Activated CD4-positive, alpha-beta T cell treated with anti-CD3 and anti-CD28 coated beads, Interleukin-2, amount 10 ng/mL, durations not matched to agents 24 days and 14 days (primary cell): ENCODE measurements at places on chromosomes 6 and 20.

GRCh38 chr6:146785001-146785585 lies 186.3 kb downstream of the ADGB start:
- no peak overlapping the region for H3K4me3 ChIP-seq

DNA sequence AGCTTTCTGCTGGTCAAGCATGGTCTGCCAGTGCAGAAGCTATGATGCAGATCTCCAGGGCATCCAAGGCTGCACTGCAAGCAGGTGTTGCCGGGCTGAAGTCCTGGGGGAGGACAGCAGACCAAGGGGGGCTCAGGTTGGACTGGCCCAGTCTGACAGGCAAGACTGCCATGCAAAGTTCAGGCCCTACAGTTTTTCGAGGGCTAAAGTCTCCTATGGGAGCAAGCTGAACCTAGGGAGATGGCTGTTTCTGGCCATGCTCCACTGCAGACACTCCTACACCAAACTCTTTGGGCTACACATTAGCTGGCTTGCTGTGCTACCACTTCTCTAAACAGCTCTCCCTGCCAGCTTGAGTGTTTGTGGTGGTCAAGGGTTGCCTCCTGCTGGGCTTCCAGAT lies 130.0 kb upstream of the SYNCRIP start:
- no peak overlapping the region for H3K4me3 ChIP-seq
- no peaks in the 10 kb centered on the region for H3K4me1 ChIP-seq
- peaks cover 2% of the 10 kb centered on the region for H3K27me3 ChIP-seq
- DNase-seq = no peak
- no peak overlapping the region for H3K27ac ChIP-seq

GRCh38 chr6:88163616-88164015 lies 2.5 kb downstream of the CNR1 start:
- DNase-seq = no peak
- peaks cover 2% of the 10 kb centered on the region for H3K36me3 ChIP-seq
- H3K4me3 ChIP-seq = no peak overlapping the region
- peaks cover 9% of the 10 kb centered on the region for H3K4me1 ChIP-seq

- no peaks in the 10 kb centered on the region for H3K27me3 ChIP-seq
- H3K4me3 ChIP-seq = peak overlapping the region; percentile 73
- peak overlapping the region; percentile 92 for H3K27ac ChIP-seq
- peak; percentile 84 for DNase-seq
- peaks cover 16% of the 10 kb centered on the region for H3K36me3 ChIP-seq
- peaks cover 39% of the 10 kb centered on the region for H3K4me1 ChIP-seq
These were observed 223.3 kb downstream of the TMEM242 start for GRCh38 chr6:157099912-157100593.

- no peaks in the 10 kb centered on the region for H3K27me3 ChIP-seq
- DNase-seq = peak; percentile 65
- H3K4me1 ChIP-seq = peaks cover 43% of the 10 kb centered on the region
- H3K27ac ChIP-seq = peak overlapping the region; percentile 82
- peaks cover 4% of the 10 kb centered on the region for H3K36me3 ChIP-seq
- H3K4me3 ChIP-seq = peak overlapping the region; percentile 70
These were observed 85.8 kb downstream of the LYRM4 start for GRCh38 chr6:5174756-5175549.

DNA sequence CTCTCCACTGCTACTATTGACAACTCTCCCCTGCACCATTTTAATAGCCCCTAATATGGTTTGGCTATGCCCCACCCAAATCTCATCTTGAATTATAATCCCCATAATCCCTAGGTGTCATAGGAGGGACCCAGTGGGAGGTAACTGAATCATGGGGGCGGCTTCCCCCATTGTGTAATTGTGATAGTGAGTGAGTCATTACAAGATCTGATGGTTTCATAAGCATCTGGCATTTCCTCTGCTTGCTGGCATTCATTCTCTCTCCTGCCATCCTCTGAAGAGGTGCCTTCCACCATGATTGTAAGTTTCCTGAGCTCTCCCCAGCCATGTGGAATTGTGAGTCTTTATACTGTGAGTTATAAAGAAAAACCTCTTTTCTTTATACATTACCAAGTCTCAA lies 74.1 kb upstream of the TCF21 start:
- no peak for DNase-seq
- no peaks in the 10 kb centered on the region for H3K4me1 ChIP-seq
- no peak overlapping the region for H3K4me3 ChIP-seq
- no peaks in the 10 kb centered on the region for H3K36me3 ChIP-seq

DNA sequence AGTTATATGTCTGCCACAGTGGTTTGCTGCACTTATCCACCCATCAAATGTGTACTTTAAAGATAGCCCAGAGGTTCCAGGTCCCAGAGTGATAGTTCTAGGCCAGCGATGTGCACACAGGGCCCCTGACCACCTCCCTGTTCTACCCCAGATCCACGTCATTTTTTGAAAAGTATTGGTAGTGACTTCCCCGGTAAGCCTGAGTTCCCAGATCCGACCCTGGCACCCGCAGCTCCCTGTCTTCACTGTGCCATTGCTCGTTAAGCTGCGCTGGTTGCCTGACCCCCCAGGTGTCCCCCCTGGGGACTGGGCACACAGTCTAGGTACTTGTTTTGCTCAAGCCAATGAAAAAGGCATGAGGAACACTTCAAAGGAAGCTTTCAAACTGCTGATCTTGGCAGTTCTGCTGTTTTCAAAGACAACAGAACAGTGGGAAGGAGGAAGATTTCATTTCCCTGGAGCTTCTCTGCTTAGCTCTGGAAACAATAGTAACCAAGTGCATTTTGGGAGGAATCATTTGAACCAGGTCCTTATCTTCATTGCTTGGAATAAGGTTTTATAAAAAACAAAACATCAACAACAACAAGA lies 116.3 kb upstream of the TAB2 start:
- H3K4me1 ChIP-seq = peaks cover 19% of the 10 kb centered on the region
- DNase-seq = no peak
- peaks cover 72% of the 10 kb centered on the region for H3K36me3 ChIP-seq
- H3K4me3 ChIP-seq = no peak overlapping the region
- H3K27ac ChIP-seq = no peak overlapping the region

DNA sequence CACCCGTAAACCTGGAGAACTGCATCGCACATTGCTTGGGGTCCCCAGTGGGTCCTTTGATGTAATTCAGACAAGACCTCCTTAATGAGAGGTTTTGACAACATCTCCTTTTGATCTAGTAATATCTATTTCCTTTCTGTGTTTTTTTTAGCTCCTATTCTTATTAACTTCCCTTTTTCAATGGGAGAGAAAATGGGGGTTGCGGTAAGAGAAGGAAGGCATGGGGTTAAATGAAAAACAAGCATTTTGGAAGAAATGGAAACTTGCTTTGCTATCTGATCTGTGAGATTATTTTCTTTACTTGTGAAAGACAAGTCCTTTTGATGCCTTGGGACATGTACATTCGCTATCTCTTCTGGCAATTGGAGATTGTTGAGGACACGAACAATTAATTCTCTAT lies 418.6 kb upstream of the MAN1A1 start:
- no peaks in the 10 kb centered on the region for H3K4me1 ChIP-seq
- H3K27me3 ChIP-seq = peaks cover 5% of the 10 kb centered on the region

- peaks cover 14% of the 10 kb centered on the region for H3K4me1 ChIP-seq
- H3K4me3 ChIP-seq = no peak overlapping the region
- DNase-seq = no peak
- H3K27ac ChIP-seq = no peak overlapping the region
- H3K36me3 ChIP-seq = peaks cover 64% of the 10 kb centered on the region
- no peaks in the 10 kb centered on the region for H3K27me3 ChIP-seq
These were observed 54.0 kb downstream of the STK4 start for GRCh38 chr20:45020236-45020886.

- peaks cover 8% of the 10 kb centered on the region for H3K27me3 ChIP-seq
- H3K4me1 ChIP-seq = peaks cover 37% of the 10 kb centered on the region
- H3K27ac ChIP-seq = no peak overlapping the region
- no peak overlapping the region for H3K4me3 ChIP-seq
- no peak for DNase-seq
- no peaks in the 10 kb centered on the region for H3K36me3 ChIP-seq
These were observed 540.5 kb downstream of the CD83 start for GRCh38 chr6:14658030-14658429.

DNA sequence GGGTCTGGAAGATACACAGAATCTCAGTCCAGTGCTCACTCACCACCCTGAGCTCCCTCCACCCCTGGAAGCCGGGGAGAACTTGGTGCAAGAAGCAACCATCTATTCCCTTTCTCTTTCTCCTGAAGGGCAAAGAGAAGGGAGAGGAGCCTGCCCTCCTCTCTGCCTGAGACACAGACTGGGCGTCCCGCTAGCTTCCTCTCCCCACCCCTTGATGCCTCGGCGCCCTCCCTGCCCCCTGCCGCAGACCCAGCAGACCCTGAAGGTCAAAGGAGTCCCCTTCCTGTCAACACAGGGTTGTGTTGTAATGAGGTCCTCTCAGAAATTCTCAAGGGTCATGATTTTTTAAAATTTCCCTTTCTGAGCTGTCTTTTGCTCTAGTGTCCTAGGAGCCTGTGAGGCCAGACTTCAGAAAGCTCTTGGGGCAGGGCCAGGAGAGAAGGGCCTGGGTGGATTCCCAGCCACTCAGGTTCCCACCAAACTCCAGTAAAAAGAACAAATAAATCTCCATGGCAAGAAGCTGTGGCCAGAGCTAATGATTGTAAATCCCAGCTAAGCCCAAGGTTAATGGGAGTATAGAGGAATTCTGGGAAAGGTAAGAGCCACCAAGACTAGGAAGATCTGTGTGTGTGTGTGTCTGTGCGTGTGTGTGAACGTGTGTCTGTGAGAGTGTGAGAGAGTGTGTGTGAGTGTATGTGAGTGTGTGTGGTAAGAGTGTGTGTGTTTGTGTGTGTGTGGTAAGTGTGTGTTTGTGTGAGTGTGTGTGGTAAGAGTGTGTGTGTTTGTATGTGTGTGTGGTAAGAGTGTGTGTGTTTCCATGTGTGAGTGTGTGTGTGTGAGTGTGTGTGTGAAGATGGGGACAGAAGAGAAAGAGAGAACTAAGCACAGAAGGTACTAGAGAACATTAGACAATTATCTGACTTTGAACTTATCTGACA lies 1.1 kb upstream of the JPH2 start:
- no peaks in the 10 kb centered on the region for H3K36me3 ChIP-seq
- H3K4me3 ChIP-seq = peak overlapping the region; percentile 50
- H3K27me3 ChIP-seq = peaks cover 45% of the 10 kb centered on the region
- no peak overlapping the region for H3K27ac ChIP-seq
- DNase-seq = no peak

DNA sequence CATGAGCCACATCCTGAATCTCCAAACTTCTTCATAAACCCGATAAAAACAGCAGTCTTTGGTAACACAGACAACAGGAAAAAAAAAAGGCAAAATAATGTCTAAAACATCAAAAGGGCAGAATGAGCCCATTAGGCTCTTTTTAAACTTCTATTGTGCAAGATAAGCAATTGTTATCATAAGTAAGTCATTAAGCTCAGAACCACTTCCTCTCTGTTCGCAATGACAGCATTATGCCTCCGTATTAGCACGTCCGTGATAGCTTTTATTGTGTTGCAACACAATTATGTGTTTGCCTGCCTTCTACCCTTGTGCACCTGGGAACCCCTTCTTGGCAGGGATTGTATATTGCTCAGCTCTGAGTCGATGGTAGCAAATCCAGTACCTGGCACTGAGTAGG lies 147.1 kb downstream of the LRFN2 start:
- no peak overlapping the region for H3K4me3 ChIP-seq
- peaks cover 2% of the 10 kb centered on the region for H3K27me3 ChIP-seq
- no peak for DNase-seq
- H3K27ac ChIP-seq = no peak overlapping the region
- peaks cover 29% of the 10 kb centered on the region for H3K4me1 ChIP-seq
- H3K36me3 ChIP-seq = no peaks in the 10 kb centered on the region

DNA sequence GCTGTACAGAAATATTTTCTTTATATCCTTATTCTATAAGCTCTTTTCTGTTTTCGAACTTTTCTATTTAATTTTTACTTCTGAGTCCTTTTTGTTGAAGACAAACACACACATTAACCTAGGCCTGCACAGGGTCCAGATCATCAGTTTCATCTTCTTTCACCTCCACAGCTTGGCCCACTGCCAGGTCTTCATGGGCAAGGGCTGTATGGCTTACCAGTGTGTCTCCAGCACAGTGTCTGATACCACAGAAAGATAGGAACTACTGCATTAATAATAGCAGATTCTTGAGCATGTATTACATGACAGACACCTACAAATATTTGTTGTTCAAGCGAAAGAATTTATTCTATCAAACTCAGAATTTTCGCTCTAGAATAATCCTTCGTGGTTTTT lies 24.4 kb downstream of the QKI start:
- H3K4me1 ChIP-seq = peaks cover 20% of the 10 kb centered on the region
- no peak for DNase-seq
- no peak overlapping the region for H3K4me3 ChIP-seq
- H3K36me3 ChIP-seq = no peaks in the 10 kb centered on the region

- H3K27ac ChIP-seq = peak overlapping the region; percentile 88
- no peaks in the 10 kb centered on the region for H3K27me3 ChIP-seq
- H3K4me3 ChIP-seq = peak overlapping the region; percentile 61
- peaks cover 49% of the 10 kb centered on the region for H3K4me1 ChIP-seq
- H3K36me3 ChIP-seq = no peaks in the 10 kb centered on the region
- DNase-seq = peak; percentile 77
These were observed 68.1 kb upstream of the CEP85L start for GRCh38 chr6:118719351-118720124.

DNA sequence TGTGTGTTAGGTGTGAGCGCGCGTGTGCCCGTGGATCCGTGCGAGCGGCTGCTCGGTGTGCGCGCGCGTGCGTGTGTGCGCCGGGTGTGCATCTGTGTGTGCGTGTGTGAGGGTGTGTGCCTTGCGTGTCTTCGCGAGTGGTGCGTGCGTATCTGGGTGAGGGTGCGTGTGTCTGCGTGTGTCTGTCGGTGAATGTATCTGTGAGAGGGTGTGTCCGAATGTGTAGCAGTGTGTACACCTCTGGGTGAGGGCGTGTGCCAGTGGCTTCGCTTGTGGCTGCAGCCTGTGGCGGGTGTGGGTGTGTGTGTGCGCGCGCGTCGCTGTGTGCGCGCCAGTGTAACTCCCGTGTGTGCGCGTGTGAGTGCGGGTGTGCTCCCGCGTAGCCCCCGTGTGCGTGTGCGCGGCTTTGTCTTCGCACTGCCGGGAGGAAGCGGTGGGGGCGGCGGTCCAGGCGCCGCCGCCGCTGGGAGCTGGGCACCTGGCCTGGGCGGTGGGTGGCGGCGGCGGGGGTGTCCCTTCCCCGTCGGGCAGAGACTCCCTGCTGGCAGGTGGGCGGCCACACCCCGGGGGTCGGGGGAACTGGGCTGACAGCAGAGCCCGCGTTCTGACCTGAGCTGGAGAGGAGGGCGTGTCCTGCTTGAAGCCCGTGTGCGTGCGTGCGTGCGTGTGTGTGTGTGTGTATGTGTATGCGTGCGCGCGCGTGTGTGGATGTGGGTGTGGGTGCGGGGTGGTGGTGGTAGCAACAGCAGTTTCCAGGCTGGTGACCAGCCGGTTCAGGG lies 61.3 kb upstream of the EPB41L1 start:
- H3K27ac ChIP-seq = no peak overlapping the region
- H3K27me3 ChIP-seq = peaks cover 48% of the 10 kb centered on the region
- H3K4me3 ChIP-seq = peak overlapping the region; percentile 86
- peaks cover 15% of the 10 kb centered on the region for H3K4me1 ChIP-seq
- no peaks in the 10 kb centered on the region for H3K36me3 ChIP-seq
- DNase-seq = peak; percentile 72

GRCh38 chr6:108746836-108747575 lies 101.2 kb upstream of the ARMC2 start:
- DNase-seq = no peak
- peaks cover 30% of the 10 kb centered on the region for H3K27me3 ChIP-seq
- no peak overlapping the region for H3K4me3 ChIP-seq
- no peaks in the 10 kb centered on the region for H3K4me1 ChIP-seq
- no peak overlapping the region for H3K27ac ChIP-seq

- H3K27ac ChIP-seq = no peak overlapping the region
- H3K36me3 ChIP-seq = no peaks in the 10 kb centered on the region
- H3K4me3 ChIP-seq = no peak overlapping the region
- no peaks in the 10 kb centered on the region for H3K4me1 ChIP-seq
These were observed 2.9 kb upstream of the TRMT11 start for GRCh38 chr6:125983246-125983945.

GRCh38 chr6:151391471-151392413 lies at the start of gene ZBTB2:
Gene ZBTB2 (minus strand): TSS chr6:151391559. CDS start chr6:151373637, 17,922 bp downstream.
- peak within 1 kb of the TSS; percentile 97 for H3K4me3 ChIP-seq
- peaks cover 32% of the 10 kb centered on the region for H3K36me3 ChIP-seq
- peaks cover 50% of the 10 kb centered on the region for H3K4me1 ChIP-seq
- DNase-seq = peak; percentile 89
- no peaks in the 10 kb centered on the region for H3K27me3 ChIP-seq
